Activated naive CD8-positive, alpha-beta T cell treated with anti-CD3 and anti-CD28 coated beads for 36 hours (primary cell): ENCODE measurements at places on chromosomes 1 and 21.

GRCh38 chr1:31633117-31633516, 11.6 kb downstream of the PEF1 start:
- DNase-seq = peak; percentile 29

GRCh38 chr1:23995431-23995837, 15.3 kb upstream of the SRSF10 start:
- no peak for DNase-seq

GRCh38 chr1:48026701-48027532, 29.7 kb upstream of the TRABD2B start:
- no peak for DNase-seq

- no peak for DNase-seq
These were observed 128.8 kb upstream of the RAVER2 start for GRCh38 chr1:64616039-64616438.

GRCh38 chr1:41296506-41296905, 54.4 kb upstream of the SCMH1 start:
- DNase-seq = no peak

- no peak for DNase-seq
These were observed 240.9 kb upstream of the CAMK1G start for GRCh38 chr1:209342441-209343175.

- DNase-seq = no peak
These were observed 464.8 kb downstream of the PTBP2 start for GRCh38 chr1:97186381-97186780.

GRCh38 chr1:235885655-235886262, 19.1 kb upstream of the LYST start:
- no peak for DNase-seq
